T-helper 17 cell (primary cell): ENCODE measurements at places on chromosomes 13 and 19. TPM values are rescaled to one million over a fixed set of nuclear protein-coding genes. Genes with fewer than 3 reads are reported as not detected.

DNA sequence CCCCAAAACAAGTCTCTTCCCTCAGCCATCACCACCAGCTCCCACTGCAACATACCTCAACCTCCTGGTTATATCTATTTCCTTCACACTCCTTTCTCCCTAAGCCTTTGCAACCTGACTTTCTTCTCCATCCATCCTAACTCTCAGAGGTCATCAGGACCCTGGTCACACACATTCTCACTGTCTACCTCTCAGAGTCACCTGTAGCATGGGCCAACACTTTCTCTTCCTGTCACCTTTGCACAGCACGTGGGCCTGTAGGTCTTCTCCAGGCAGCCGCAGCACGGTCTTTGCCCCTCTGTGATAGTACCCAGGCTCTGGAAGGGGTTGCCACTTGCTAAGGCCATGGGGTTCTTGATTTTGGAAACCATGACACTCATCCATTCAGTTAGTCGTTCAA is 921.1 kb downstream of the UQCRFS1 start:
- no peak for DNase-seq

Gene GRIN2D
- 0.08 TPM for total RNA-seq

- no peak for DNase-seq
Measured at GRCh38 chr13:112722433-112723263, 32.8 kb downstream of the ATP11A start.

DNA sequence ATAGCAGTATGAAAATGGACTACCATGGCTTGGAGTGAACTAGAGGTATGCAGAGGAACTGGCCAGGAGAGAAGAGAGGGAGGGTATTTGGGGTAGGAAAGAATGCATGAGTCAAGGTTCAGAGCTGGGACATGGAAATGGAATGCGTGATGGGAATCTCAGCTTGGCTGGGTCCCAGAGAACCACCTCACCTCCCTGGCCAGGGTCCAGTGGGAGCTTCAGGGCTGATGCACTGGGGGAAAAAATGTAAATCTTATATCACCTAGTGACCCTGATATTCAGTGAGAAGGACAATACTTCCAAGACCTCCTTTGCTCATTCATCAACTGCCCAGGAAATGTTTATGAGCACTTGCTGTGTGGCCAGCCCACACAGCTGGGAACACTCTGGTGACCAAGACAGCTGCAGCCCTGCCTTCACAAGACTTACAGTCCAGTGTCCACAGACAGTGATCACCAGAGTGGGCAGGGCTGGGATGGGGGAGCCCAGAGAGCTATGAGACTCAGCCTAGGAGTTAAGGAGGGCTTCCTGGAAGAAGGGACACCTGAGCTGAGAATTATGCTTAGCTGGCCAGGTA is 12.8 kb downstream of the IGSF23 start:
- DNase-seq, result no peak
